ENCODE measurements at places on chromosomes 7 and 10.

GRCh38 chr7:70571961-70572360 lies 560.0 kb upstream of the GALNT17 start:
- DNase-seq: no peak

DNA sequence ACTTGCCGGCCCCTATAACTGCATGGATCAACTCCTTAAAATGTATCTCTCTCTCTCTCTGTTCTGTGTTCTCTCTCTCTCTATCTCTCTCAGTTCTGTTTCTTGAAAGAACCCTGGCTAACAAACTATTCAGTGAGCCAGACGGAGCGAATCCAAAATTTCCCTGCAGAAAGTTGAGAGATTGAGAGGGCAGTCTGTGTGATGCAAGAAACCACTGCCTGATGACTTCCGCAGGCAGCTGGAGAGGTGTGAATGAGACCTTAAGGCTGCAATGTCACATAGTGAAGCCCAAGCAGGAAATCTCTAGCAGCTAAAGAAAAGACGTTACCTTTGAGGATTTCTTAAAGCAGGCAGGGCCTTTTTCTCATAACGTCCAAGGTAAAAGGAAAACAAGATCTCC lies 17.3 kb downstream of the FAM107B start:
- DNase-seq: no peak

- DNase-seq: no peak
Measured at GRCh38 chr7:143938379-143939243, 3.6 kb downstream of the OR2F2 start.

DNA sequence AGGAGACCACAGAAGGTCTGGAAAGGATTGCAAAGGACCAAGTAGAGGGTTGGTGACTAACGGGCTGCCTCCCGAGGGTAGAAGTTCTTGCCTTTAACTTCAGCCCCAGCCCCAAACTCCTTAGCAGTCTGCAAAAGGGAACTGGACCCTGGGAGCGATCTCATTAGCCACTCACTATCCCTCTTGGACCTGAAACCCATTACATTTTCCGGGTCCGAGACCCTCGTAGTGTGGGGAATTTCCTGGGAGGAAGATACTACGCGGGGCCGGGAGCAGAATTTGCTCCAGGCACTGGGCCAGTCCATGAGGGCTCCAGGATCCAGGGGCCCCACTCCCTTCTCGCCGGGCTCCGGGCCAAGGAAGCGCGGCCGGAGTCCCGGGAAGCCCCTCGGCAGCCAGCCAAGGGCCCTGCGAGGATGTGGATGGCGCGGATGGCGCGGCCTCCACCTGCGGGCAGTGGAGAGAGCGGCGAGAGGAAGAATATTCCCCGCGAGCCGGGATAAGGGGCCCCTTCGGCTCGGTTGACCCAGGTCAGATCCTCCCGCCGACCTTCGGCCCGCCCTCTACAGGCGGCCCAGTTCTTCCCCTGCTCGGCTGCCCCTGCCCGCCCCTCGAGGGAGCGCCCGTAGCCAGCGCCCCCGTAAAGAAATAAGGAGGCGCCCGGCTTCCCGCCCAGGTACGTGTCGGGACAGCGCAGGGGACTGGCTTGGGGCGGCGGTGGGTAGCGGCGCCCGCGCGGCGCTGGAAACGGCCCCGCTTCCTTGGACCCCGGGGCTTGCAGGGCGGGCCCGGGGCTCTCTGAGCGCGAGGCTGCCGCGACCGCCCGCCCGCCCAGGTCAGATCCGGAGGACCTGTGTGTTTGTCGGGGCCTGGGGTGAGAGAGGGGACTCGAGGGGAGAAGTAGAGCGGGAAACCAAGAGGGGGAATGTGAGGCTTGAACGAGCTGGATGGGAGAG lies at the start of gene MYO3A:
Gene MYO3A (plus strand): TSS at position 577 of the 956 bp plus-strand sequence. CDS start 17,882 bp downstream, outside the sequence.
- no peak for DNase-seq

- peak; percentile 66 for DNase-seq
Measured at GRCh38 chr10:43863859-43864591, 215.3 kb upstream of the ZNF32 start.

DNA sequence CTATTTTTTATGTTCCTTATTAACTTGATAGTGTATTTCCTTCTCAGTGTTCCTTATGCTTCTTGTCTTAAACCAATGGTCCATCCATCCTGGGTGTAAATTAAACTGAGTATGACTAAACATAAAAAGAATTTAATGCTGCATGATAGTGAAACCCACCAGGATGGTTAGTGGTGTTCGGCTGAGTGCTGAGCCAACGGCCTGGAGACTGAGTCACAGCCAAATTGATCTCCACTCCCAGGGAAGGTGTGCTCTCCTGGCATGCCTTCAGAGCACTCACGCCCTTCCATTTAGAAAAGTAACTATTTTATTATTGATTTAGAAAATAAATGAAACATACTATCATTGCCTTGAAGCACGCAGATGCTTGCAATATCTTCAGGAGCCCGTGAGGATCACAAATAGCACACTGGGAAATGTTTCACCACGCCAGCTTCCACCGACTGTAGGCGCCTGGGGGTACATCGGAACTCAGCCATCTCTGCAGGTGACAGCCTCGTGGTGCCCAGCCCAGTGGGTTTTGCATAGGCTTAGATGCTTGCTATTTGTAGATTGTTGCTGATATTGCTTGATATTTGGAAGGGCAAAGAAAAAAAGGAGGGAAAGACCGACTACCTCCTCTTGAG lies 40.0 kb upstream of the LOXL4 start:
- no peak for DNase-seq

- DNase-seq: peak; percentile 32
Measured at GRCh38 chr10:29811751-29812427, 177.1 kb upstream of the SVIL start.

GRCh38 chr10:121597504-121598262 lies 561 bp downstream of the FGFR2 start:
- no peak for DNase-seq

DNA sequence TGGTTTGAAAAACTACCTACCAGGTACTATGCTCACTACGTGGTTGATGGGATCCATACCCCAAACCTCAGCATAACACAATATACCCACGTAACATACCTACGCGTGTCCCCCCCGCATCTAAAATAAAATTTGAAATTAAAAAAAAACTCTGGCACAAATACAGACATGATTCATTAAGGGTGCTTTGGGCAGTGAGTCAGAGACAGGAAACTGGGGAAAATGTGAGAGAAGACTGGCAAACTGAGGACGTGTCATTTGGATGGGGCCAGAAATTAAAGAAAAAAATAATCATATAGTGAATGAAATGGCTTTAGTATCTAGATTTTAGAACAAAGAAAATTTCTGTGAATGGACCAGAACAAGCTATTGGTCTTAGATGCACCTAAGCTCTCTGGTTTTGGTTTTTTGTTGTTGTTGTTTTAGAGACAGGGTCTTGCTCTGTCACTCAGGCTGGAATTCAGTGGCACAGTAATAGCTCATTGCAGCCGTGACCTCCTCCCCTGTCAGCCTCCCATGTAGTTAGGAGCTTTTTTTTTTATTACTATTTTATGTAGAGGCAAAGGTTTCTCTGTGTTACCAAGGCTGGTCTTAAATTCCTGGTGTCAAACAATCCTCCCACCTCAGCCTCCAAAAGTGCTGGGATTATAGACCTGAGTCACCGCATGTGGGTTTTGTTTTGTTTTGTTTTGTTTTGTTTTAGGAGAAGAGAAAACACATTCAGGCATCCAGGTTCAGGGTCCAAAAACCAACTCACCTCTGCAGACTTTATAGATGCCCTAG lies 5.9 kb upstream of the PRSS58 start:
- no peak for DNase-seq

- no peak for DNase-seq
Measured at GRCh38 chr7:99035723-99036545, 108.0 kb downstream of the SMURF1 start.

DNA sequence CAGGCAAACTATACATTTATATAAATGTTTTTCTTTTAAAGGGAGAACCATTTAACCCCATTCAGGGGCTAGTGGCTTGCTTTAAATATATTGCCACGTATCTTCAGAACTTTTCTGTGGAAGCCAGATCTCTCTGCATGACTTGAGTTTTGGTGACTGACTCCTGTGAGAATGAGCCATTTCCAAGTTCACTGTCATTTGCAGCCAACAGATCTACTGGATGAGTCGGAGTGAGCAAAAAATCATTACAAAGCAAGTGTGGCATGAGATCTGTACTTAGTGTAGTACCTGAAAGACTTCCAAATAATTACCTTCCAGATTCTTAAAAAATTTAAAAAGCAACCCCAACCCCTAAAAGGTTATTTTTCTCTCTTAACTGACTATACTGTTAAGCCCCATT lies 45.6 kb downstream of the PDSS1 start:
- DNase-seq: no peak

DNA sequence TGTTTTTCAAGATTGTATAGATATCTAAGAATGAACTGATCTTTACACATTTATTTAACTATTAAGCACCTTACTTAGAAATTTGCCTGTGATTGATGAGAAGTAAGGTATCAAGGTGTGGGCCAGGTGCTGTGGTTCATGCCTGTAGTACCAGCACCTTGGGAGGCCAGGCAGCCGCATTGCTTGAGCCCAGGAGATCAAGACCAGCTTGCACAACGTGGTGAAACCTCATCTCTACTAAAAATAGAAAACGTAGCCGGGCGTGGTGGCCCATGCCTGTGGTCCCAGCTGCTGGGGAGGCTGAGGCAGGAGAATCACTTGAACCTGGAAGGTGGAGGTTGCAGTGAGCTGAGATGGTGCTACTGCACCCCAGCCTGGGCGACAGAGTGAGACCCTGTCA lies 33.7 kb downstream of the NME8 start:
- no peak for DNase-seq

DNA sequence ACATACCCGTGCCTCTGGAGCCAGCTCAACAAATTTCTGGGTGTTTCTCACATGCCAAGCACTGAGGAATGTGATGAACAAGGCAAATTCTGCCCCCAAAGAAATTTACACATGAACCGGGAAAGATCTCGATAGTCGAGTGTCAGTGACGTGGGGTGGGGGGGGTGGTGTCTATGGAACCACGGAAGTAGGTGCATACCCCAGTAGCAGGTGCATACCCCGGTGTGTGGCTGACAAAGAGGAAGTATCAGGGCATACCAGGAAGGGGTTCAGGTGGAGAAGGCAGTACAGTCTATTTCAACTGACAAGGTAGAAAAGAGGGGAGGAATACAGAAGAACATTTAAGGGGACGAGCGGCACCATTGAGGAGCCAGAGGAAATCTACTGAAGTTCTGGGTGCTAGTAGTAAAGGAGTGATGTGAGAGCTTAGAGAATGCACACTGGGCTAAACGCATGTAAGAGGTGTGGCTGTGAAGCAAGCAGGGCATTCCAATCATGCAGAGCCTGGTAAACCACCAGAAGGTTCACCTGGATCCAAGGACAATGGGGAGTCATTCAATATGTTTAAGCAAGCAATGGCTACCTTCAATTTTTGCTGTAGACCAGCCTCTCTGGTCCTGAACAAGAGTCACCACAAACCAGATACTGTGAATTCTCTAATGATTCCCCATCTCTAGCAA lies 6.2 kb downstream of the CCDC6 start:
- no peak for DNase-seq

DNA sequence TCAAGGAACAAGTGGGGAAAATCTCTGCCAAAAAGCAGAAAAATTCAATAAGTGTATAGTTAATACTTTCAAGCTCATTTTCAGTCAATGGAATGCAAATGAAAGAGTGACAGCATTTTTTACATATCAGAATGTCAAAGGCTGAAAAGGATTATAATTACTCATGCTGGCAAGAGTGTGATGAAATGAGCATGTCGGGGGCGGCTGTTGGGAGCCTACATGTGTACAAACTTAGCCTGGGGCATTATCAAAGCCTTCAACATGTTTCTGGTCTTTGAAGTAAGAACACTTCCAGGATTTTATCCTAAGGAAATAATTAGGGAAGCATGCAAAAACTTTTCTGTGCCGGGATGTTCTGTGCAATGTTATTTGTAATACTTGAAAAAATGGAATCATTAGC lies 221.7 kb upstream of the LYZL1 start:
- no peak for DNase-seq

GRCh38 chr7:84425702-84426259 lies 231.2 kb upstream of the SEMA3A start:
- DNase-seq: no peak

- no peak for DNase-seq
Measured at GRCh38 chr7:89607792-89608191, 546.5 kb upstream of the STEAP1 start.

GRCh38 chr7:30543813-30544525 lies 39.3 kb upstream of the GGCT start:
- no peak for DNase-seq

DNA sequence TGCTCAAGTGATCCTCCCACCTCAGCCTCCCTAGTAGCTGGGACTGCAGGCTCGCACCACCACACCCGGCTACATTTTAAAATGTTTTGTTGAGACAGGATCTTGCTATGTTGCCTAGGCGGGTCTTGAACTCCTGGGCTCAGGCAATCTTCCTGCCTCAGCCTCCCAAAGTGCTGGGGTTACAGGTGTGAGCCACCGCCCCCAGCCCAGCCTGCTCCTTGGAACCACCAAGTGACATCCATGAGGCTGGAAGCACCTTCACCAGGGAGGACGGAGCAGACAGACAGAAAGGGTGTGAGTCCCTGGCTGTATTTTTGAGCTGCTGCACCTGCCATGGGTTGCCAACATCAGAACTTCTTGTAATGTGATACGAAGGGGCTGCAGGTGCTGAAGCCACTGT lies 62.3 kb upstream of the UBE3C start:
- DNase-seq: no peak

GRCh38 chr10:18860631-18861240 lies 187.9 kb upstream of the MALRD1 start:
- no peak for DNase-seq
